GM12864 (cell line): ENCODE measurements at places on chromosomes 12 and 14.

- DNase-seq, result no peak
Measured at GRCh38 chr14:33249233-33249820, 310.6 kb downstream of the NPAS3 start.

DNA sequence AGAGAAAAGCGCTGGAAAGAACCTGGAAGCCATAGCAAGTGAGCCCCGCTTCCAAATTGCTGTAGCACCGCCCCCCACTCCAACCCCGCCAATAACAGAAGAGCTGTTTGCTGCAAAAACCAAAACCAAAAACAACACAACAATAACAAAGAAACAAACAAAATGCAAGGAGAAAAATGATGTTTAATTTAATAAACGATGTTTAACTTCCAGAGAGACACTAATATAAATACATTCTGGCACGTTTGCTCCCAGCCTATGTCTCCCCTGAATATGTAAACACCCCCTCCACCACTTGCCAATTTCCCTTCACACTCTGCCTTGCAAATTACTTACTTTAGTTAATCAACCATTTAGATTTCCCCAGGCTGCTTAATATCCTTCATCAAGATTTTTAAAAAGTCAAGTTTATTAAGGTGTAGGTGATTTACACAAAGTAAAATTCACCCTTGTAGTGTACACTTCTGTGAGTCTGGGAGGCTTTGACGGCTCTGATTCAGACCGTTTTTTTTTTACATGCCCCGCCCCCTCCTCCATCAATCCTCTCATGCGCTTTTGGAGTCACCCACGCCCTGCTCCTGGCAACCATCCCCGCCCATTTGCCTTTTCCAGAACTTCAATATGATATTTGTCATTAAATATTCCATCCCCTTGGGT, 482 bp upstream of the IFI27L2 start:
- DNase-seq, result no peak

DNA sequence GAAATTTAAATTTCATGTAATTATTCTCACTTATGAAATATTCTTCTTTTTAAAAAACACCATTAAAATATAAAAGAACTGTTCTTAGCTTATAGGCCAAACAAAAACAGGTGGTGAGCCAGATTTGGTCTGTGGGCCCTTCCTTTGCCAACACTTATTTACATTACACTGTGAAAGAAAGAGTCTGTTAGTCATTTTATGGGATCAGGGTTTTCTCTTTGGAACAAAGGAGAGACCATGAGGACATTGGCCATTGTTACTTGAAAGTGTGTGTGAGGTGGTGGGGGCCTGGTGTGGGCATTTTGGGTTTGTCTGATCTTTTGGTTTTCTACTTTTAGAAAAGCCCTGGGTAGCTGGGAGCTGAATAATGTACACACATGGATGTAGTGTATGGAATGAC, 62.7 kb downstream of the TTC6 start:
- DNase-seq, result no peak

- no peak for DNase-seq
Measured at GRCh38 chr14:91317381-91318308, 73.1 kb upstream of the GPR68 start.

GRCh38 chr12:109767456-109767855, 53.8 kb downstream of the FAM222A start:
- DNase-seq, result no peak

- DNase-seq, result no peak
Measured at GRCh38 chr14:40630471-40630870, 976.2 kb upstream of the LRFN5 start.

DNA sequence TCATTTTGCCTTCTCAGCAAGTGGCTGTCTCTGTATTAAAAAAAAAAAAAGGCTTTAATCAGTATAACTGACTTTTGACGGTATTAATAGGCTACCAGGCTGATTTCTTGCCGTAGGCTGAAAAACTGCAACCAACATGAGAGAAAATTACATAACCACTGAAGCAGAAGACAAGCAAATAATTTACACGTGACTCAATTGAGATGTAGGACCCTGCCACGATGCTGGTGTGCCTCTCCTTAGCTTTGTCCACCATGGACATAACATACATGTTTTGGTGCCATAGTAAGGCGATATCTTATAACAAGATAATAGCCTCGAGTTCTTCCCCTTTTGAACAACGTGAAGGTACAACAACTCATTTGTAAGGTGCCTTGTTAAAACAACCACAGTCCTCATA, 88.7 kb upstream of the GRIP1 start:
- no peak for DNase-seq

DNA sequence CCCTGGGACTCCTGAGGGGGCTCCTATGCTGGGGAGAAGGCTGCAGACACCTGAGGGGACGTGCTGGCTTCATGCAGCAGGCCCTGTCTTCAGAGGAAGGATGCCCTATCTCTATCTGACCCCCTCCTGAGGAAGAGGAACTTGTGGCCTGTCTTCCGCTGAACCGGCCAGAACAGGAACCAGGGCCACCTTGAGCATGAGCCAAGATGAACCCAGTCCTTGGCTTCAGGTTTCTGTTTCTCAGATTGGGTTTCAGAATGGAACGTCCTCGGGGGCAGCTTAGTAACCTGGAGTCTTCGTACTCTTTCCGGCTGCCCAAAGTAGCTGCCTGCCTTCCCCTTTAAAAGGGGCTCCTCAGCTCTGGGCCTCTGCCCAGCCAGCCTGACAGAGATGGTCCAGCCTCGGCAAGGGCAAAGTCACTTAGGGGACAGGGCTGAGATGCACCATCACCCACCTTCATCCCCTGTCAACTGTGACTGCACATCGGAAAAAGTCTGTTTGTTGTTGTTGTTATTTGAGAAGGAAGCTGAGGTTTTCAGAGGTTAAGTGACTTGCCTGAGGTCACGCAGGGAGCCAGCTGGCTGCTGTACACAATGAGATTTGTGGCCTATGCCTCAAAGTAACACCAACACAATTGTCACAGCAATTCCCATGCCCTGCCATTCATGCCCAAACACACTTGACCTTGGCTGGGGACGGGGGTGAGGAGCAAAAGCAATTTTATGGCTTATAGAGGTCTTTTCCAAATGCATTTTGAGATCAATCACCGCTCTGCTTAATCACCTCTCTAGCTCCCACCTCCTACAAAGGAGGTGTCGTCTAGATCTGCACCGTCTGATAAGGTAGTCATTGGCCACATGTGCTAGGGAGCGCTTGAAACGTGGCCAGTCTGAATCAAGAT, 13.4 kb downstream of the ASB2 start:
- DNase-seq, result peak; percentile 92

DNA sequence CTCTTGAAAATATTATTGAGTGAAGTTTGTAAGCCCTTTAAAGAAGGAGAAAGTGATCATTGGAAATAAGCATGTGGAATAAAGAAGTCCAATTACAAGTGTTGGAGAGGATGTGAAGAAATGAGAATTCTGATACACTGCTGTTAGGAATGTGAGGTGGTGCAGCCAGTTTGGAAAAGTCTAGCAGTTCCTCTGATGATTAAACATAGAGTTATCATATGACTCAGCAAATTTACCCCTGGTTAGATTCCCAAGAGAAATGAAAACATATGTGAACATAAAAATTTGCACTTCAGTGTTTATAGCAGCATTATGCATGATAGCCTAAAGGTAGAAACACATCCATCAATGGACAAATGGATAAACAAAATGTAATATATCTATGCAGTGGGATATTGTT, 319.9 kb downstream of the AEBP2 start:
- no peak for DNase-seq

DNA sequence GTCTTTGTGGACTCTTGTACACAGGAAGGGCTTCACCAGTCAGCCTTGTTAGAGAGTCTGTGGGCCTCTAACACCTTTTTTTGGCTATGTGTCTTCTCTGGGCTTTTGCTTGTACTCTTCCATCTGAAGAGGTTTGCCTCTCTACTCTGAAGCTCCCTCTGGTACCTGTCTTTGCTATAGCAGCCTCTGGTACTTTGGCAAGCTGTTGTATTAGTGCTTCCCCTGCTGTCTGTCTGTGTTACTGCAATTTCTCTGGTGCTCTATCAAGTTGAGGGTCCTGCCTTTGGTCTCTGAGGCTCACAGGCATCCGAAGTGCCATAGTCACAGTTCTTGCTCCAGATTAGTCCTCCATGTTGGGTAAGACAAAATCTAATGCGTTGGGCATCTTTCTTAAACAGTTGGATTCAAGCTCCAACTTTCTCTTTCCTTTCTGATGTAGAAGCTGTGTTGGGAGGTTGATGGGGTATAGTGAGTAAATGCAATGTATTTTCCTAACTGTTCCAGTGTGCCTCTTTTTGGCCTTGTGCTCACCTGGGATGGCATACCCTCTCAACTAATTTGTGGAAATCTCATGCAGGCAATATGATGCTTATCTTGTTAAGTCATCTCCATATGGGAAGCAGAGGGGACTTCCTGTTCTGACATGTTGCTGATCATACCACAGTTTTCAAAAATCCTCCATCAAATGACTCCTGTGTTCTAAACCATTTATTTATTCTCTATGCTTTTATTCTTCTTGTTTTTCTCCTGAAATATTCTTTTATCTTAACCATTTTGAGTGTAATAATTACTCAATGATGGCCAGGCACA, 88.8 kb downstream of the ATF7IP start:
- peak; percentile 45 for DNase-seq

DNA sequence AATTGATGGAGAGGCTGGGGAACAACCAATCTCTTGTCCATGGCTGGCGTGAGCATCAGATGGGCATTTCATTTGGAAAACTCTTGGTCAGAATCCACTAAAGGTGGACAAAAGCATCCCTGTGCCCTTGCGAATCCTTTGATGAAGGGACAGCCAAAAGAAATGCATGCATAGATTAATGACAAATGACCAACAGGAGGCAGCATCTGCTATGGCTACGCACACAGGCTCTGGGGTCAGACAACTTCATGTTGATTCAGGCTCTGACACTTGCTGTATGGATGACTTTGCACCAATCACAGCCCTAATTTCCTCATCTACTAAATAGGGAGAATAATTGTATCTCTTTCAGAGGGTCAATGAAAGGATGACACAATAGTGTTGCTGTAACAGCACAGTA, 117.5 kb downstream of the ASCL4 start:
- no peak for DNase-seq

- DNase-seq, result peak; percentile 61
Measured at GRCh38 chr14:91113829-91114078, at the start of gene DGLUCY. Gene DGLUCY (plus strand): TSS chr14:91114073. CDS start chr14:91160295, 46,222 bp downstream.

GRCh38 chr12:89475203-89475990, 49.2 kb downstream of the GALNT4 start:
- DNase-seq, result no peak
